ENCODE measurements at places on chromosomes 7 and 10.

DNA sequence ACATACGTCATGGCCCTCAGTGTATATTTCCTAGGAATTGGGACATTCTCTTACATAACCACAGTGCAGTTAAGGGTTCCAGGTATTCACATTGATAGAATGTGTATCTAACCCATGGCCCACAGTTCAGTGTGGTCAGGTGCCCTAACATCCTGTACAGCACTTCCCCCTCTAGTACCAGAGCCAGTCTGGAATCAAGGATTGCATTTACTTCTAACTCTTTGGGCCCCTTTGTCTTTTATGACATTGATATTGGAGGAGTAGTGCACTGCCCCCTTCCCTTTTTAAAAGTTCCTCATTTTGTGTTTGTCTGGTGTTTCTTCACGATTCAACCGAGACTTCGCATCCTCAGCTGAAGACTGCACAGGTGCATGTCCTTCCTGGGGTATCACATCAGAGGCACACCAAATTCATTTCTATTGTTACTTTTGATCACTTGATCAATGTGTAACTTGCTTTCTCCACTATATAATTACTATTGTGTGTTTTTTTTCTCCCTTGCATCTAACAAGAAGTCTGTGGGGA is 22.4 kb upstream of the NPFFR1 start:
- no peak for DNase-seq

GRCh38 chr7:100966542-100967291 is 2.6 kb upstream of the MUC12 start:
- no peak for DNase-seq

DNA sequence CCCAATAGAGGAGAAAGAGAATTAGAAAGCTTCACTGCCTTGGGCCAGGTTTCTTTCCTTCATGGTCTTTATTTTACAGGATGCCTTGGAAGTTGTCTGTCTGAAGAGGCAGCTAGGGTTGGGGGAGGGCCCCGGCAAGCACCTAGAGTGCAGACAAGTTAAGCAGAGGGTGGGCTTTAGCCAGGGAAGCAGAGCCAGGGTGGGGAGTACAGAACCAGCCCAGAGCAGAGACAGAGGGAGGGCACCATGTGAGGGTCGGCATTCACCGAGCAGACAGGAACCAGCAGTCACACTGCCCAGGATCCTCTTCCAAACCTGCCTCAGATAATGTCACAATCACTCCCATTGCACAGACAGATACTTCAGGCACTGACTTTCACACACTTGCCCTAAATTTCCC is 75.9 kb downstream of the ADARB2 start:
- DNase-seq: no peak

- DNase-seq: no peak
Observed at GRCh38 chr7:114718861-114719260, 203.0 kb upstream of the MDFIC start.

GRCh38 chr10:94850766-94851165 is 87.7 kb upstream of the CYP2C9 start:
- no peak for DNase-seq

GRCh38 chr7:158595068-158595467 is 7.4 kb upstream of the PTPRN2 start:
- no peak for DNase-seq

GRCh38 chr10:17001961-17002749 is 127.5 kb downstream of the CUBN start:
- DNase-seq: no peak

GRCh38 chr10:102267748-102268147 is 22.4 kb downstream of the GBF1 start:
- no peak for DNase-seq

DNA sequence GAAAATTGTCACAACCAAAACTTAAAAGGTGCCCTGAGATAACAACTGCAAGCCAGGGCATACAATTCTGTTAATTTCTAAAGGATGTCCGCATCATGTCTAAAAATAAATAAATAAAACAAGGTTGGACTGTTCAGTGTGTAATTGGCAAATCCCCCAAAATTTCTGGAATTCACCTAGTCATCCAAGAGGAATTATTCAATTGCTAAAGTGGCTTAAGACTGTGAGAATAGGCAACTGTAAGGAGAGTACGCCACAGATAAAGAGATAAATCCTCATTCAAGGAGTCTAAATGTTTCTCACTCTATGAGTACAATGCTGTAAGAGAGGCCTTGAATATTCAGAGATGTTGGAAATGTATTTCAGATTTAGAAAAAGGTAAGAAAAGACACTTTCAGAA is 37.2 kb downstream of the PIK3AP1 start:
- no peak for DNase-seq

- no peak for DNase-seq
Observed at GRCh38 chr10:85612833-85613232, 753.8 kb downstream of the GRID1 start.

- no peak for DNase-seq
Observed at GRCh38 chr10:128007056-128007455, 100.2 kb downstream of the PTPRE start.

DNA sequence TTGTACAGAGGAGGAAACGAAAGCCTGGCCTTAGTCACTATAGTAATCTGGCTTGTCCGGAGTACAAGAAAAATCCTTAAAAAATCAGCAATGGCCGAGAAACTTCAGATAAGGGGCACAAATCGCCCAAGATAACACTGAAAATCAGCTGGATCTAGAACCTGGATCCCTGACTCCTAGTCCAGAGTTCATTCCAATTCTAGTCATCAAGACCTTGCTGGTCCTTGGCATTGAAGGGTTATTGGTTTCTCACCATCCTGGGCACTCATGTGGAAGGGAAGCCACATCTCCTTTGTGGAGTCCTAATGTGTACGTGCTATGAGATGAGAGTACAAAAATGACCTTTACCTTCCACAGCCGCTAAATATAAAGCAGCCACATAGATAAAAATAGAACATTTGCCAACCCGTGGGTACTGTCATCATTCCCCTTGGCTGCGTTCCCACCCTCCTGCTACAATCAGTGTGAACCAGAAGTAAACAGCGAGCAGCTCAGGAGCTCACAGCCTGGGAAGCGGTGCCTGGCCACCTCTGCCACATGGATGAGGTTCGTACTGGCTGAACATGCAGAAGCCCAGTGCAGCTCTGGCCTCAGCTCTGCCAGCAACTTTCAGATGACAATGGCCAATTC is 116.0 kb upstream of the PDLIM1 start:
- DNase-seq: no peak

All from esophagus squamous epithelium (tissue), 5 donors.